Neural crest cell (in vitro differentiated cells): ENCODE measurements at places on chromosomes 6 and 20. TPM values are rescaled to one million over a fixed set of nuclear protein-coding genes. Genes with fewer than 3 reads are reported as not detected.

PRSS35 gene
- total RNA-seq: 3.3 and 3.9 TPM in 2 replicates

MUC22 gene
- not detected in 2 replicates for total RNA-seq

GRCh38 chr6:34233867-34234266, 2.8 kb upstream of the HMGA1 start:
- no peak for DNase-seq

GRCh38 chr20:11907621-11908020, 10.1 kb upstream of the BTBD3 start:
- DNase-seq: no peak

GRCh38 chr20:9989066-9989724, 45.6 kb upstream of the ANKEF1 start:
- no peak for DNase-seq

GRCh38 chr20:6489361-6490171, 277.9 kb upstream of the BMP2 start:
- DNase-seq: no peak
